Stimulated activated CD8-positive, alpha-beta memory T cell treated with anti-CD3 and anti-CD28 coated beads, Interleukin-7, amount 100 ng/mL, for 1 hour (primary cell): ENCODE measurements at places on chromosomes 5 and 9.

DNA sequence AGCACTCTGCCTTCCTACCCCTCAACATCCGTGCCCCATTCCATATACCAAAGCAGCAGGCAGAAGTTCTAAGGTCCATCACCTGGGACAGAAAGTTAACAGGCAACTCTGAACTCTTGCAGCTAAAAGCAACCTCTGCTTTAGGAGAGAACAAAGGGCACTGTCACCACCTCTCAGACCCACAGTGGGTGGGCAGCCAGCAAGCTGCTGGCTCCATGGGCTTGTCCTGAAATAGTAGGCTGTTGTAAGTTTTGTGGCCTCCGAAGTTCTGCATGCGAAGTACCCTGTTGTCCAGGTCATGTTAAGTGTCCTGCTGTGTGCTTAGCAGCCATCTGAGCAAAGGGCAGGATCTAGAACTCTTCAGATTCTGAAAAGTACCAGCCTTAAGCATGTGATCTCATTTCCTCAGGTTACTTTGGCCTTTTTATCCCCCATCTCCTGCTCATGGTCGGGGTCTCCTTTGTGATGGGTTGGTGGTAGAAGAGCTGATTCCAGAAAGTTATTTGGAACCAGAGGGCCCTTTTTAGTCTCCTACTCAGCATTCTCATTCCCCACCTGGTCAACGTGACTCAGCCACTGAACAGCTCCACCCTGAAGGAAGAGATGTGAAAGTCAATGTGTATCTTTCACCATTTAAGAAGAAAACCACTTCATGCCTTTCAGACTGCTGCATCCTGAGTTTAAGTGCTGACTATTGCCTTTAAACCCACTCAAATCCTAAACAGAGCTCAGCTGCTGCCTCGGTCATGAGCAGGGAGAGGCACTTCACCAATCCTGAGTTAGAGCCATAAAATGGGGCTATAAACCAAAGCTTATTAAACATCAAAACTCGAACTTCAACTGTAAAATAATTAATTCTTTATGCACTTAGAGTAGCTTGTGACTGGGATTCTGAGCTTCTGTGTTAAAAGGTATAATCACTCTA lies 121.4 kb downstream of the DPYSL3 start:
- no peak for DNase-seq

GRCh38 chr5:37211661-37212060 lies 37.5 kb downstream of the CPLANE1 start:
- DNase-seq: no peak

DNA sequence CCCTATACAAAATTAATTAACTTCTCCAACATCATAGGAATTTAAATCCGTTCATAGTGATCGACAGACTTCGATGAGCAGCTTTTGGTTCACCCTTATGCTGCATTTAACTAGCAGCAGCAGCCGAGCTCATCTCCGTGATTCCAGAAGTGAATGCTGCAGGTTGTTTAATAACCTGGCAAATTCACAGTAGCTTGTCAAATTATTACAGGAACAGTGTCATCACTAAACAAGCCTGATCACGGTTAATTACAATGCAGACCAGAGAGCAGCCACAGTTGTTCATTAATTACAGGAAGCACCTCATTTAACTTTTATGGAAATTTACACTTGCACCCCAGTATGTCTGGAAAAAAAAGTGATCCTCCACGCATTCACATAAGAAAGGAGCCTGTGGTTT lies 188.2 kb downstream of the BNC2 start:
- no peak for DNase-seq

DNA sequence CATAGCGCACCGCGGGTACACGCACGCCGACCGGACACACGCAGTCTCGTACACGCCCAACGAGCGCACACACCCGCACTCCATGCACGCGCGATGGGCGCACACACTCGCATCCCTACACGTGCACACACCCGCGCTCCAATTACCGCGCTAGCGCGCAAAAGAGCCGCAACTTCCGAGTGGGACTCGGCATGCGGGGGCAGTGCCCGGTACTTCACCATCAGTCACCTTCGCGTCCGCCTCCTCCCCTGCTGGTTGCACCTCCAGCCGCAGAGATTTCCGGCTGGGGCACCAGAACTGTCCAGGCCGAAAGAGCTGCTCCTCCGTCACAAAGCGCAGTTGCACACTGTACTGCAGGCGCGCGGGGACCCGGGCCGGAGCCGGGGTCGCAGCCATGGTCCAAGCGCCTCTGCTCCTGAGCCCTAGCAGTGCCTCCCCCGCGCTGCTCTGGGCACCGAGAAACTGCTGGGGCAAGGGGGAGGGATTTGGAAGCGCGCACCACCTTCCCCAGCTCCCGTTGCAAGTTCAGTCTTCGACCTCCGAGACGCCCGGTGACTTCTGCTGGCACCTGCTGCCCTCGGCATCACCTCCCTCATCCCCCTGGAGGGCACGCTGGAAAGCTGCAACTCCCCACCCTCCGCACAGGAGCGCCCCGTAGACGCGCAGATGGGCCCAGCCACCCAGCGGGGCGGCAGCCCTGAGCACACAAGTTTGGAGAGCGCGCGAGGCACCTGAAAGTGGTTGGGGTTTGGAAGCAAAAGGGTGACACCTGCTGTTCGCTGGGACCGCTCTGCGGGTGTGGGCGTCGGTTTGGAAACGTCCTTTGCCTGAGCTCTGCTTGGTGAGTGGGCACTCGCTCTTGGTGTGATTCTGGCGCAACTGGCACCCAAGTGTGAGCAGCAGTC lies 337.4 kb upstream of the PUM3 start:
- DNase-seq: no peak

GRCh38 chr5:101346906-101347305 lies 443.8 kb upstream of the ST8SIA4 start:
- no peak for DNase-seq

DNA sequence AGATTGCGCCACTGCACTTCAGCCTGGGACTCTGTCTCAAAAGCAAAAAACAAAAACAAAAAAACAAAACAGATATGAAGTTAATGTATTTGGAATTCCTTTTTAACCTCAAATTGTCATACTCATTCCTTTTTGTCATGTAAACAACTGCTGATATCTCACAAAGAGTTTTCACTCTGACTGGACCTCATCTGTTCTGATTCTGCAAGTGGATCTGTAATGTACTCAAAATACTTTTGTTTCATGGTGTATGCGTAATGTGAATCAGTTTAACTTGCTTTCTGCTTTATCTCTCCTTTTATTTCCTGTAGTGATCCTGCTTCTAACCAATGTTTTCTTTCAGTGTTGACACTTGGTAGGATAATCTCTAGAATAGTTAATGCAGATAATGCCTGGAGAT lies 106.7 kb downstream of the FOCAD start:
- no peak for DNase-seq

- no peak for DNase-seq
Observed at GRCh38 chr5:170302653-170303501, 5.3 kb upstream of the LCP2 start.

DNA sequence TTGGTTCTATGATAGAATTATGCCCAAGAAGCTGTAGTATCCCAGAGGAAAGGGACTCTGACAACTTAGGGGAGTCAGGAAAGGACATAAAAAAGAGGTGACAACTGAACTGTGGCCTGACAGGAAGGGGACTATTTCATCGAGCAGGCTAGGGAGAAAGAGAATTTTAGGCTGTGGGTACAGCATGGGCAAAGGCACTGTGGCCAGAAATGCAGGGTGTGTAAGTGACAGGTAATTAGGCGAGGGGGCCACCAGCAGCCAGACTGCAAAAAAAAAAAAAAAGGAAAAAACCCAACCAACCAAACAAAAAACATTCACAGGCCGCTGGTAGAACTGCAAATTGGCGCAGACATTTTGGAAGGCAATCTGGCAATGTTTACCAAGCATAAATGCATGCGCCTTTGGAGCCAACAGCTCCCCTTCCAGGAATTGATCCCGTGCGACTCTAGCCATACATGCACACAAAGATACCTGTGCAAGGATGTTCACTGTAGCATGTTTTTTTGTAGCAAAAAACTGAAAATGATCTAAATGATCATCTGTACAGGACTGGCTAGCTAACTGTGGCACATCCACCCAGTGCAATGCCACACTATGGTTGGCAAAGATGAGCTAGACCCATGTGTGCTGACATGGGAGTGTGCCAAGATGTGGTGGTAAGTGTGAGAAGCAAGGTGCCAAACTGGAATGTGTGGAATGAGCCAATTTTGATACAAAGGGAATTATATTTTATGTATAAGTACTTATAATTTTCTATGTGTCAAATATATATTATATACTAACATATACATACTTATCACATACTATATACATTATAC lies 1.1 kb downstream of the EIF4E1B start:
- DNase-seq: no peak

GRCh38 chr5:151096001-151096373 lies 15.2 kb upstream of the TNIP1 start:
- DNase-seq: no peak

- DNase-seq: no peak
Observed at GRCh38 chr9:80233906-80234305, 662.1 kb downstream of the TLE4 start.

GRCh38 chr5:92758552-92758951 lies 822.5 kb downstream of the NR2F1-AS1 start:
- DNase-seq: no peak

- DNase-seq: no peak
Observed at GRCh38 chr5:51544031-51544785, 161.0 kb downstream of the ISL1 start.

- DNase-seq: no peak
Observed at GRCh38 chr5:141518618-141519015, 29.7 kb downstream of the PCDHGC5 start.

DNA sequence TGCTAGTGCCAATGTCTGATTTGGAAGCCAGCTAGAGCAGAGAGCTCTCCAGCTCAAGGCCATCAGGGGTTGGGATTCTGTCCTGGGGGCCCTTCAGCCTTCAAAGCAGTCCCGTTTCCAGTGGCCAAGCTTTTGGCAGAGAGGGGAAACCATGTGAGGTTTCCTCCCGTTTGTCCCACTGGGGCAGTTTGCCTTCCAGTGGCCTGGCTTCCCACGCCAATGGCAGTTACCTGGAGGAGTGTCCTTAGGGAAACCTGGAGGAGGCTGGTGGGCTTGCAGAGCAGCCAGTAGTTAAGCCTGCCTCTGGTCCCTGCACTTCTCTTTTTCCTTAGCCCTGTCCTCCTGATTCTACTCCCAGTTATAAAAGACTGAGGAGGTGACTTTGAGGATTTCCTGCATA lies 37.7 kb downstream of the FGD3 start:
- no peak for DNase-seq

- DNase-seq: no peak
Observed at GRCh38 chr5:126414874-126415502, 8.2 kb upstream of the GRAMD2B start.

- DNase-seq: no peak
Observed at GRCh38 chr5:37847978-37848425, 8.2 kb upstream of the GDNF start.

DNA sequence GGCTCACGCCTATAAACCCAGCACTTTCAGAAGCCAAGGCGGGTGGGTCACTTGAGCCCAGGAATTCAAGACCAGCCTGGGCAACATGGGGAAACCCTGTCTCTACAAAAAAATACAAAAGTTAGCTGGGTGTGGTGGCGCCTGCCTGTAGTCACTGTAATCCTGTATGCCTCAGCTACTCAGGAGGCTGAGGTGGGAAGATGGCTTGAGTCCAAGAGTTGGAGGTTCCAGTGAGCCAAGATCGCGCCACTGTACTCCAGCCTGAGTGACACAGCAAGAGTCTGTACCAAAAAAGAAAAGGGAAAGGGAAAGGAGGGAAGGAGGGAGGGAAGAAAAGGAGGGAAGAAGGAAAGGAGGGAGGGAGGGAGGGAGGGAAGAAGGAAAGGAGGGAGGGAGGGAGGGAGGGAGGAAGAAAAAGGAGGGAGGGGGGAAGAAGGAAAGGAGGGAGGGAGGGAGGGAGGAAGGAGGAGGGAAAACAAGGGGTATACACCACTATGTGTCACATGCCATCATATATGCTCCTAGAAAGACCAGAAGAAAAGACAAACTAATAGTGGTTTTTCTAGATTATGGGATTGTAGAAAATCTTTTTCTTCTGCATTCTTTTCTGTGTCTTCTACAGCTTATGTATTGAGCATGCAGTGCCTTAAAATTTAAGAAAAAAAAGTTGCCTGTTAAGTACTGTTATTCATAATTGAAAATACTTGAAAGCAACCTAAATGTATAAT lies 240.1 kb downstream of the DENND1A start:
- DNase-seq: no peak
